ENCODE measurements at places on chromosomes 6 and 20.

DNA sequence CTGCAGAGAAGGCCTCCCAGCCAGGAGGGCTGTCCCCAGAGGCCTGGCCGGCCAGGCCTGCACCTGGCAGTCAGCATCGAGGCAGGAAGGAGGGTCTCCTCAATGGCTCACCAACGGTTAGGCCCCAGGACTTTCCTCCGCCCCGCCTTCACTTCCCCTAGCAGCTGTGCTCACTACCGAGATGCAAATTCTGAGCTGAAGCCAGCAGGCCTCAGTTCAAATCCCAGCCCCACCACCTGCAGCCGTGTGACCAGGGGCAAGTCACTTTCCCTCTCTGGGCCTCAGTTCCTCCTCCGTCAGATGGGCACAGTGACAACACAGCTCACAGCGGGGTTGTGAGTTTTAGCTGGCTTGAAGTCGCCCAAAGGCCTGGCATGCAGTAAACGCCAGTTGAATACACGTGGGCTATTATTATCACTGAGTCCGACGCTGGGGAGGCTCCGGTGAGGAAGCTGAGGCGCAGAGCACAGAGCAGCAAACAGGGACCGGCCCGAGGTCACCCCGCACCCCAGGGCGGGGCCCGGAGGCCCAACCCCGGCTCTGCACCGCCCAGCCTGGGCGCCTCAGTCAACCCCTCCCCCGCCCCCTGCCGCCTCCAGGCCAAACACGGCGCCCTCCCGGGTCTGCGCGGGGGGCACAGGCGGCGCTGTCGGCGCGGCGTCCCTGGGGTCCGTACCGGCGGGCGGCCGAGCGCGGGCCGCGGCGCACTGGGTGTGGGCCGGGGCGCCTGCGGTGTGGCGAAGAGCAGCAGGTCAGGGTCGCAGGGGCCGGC, 671 bp downstream of the E2F1 start:
- DNase-seq = peak; percentile 67

DNA sequence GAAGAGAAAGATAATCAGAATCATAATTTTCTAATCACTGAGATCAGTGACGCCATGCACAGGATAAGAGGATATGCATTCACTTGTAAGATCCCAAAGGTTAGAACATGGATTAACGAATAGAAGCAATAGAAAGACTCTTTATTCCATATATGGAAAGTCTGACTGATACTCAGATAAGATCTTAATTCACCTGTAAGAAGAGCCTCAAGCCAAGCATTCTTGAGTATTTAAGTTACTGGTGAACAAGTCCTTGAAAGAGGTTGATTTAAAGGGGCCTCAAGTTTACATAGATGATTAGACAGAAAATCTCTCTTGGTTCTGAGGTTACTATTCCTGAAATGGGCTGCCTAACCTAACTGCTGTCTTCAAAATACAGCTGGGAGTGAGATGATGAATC, 53.8 kb upstream of the MTRF1L start:
- DNase-seq = no peak

DNA sequence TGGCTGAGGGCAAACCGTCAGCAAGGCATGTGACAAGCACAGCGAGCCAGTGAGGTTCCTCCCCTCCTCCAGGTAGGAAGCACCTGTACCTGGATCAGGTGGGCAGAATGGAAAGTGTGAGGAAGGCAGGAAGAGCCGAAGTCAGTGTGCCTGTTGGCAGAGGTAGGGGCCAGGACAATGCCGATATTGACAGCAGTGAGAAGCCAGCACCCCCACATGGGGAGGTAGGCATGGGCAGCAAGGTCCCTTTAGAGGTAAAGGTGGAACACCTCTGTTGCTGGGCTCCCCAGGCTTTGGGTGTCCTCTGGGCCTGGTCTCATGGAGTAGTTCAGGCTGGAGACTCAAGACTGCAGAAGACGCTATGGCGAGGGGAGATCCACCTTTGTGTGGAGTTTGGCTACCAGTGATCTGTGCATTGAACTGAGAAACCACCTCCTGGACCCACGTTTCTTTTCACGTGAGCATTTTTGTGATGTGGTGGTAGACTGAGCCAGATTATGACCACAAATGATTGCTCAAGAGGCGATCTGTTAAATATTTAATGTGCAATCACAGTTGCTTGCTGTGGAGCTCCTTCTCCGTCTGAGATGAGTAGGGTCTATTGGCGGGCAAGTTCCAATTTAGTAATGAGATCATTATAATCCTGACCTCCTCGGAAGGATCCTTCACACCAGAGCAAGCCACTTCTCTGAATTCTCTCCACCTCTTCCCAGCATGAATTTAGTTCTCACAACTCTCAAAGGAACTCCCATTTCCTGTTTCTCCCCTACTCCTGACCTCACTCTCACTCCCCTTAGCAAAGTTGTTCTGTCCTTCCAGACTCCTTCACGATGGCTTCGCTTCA, 174.8 kb downstream of the CDH26 start:
- no peak for DNase-seq

DNA sequence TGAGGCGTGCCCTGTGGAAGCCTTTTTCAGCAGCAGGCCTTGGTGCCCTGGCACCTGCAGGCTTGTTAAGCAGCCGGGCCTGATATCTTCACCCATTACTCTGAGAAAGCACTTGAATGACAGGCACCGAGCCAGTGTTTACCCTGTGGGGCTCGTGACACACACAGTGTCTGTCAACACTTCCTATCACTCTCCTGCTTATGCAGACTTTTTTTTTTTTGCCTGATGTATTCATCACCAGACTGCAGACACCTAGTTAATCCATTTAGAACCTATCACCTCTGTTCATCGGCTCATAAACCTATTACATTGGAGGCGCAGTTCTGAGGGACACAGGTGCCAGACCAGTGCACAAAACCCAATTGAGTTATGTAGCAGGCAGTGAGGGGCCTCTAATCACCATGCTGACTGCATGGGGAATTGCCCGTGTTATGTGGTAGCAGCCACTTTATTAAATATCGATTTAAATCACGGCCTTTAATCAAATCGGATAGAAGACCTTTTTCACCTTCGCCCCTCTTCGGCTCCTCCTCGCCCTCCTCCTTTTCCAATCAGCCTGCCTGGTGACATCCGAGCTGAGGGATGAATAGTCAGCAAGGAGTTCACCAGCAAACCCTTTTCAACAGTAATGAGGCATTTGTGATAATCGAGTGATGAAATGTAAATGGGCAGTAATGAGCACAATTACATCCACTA, 962.9 kb upstream of the SLC35B3 start:
- DNase-seq = no peak

- no peak for DNase-seq
Observed at GRCh38 chr6:10276106-10276505, 138.8 kb downstream of the TFAP2A start.

DNA sequence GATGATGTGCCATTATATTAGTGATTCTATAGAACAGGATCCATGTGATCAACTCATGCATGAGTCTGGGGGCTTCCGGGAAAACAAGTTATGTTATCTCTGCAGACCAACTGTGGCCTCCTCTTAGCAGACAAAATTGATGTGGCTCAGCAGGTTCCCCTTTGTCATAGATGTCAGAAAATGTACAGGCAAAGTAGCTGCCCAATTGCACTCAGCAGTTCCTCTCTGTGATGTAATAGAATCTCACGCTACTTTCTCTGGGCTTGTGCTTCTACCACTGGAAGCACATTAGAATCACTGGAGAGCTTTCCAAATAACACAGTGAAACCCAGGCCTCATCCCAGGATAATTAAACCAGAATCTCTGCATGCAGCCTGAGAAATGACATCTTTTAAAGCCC, 253.1 kb downstream of the SLC24A3 start:
- DNase-seq = no peak

- no peak for DNase-seq
Observed at GRCh38 chr6:85680388-85680787, 37.7 kb upstream of the SYNCRIP start.

DNA sequence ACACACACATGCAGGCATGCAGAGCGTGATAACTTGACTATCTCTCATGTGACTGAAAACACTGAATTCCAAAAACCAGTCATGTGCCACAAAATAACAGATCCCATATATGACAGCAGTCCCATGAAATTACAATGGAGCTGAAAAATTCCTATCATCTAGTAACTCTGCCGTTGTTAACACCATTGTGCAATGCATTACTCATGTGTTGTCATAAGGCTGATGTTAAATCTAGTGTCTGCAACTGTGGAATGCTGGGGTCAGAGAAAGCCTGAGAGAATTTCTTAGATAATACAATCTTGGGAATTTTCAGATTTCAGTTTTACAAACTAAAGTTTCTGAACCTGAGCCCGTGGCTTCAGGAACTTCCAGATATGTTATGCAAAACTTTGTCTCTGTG, 70.2 kb downstream of the LYRM4 start:
- no peak for DNase-seq

GRCh38 chr6:152098683-152099082, 291.2 kb downstream of the ESR1 start:
- DNase-seq = no peak

Measured in stimulated activated CD4-positive, alpha-beta T cell treated with anti-CD3 and anti-CD28 coated beads, Interleukin-2, amount 100 ng/mL, for 24 hours (primary cell).